Activated T-helper 2 cell treated with anti-CD3 and anti-CD28 coated beads, Interferon-gamma antibody, Interleukin-2, Interleukin-4, amounts not matched to agents 10 μg/mL and 5 μg/mL and 100 μg/mL, durations not matched to agents 14 hours and 24 hours and 36 hours (primary cell): ENCODE measurements at places on chromosomes 1 and 21. TPM values are rescaled to one million over a fixed set of nuclear protein-coding genes. Genes with fewer than 3 reads are reported as not detected.

- peak within 1 kb of the TSS; percentile 31 for H3K4me3 ChIP-seq
- peaks cover 37% of the 10 kb centered on the region for H3K4me1 ChIP-seq
- H3K27ac ChIP-seq = peak within 1 kb of the TSS; percentile 46
Measured at GRCh38 chr1:117001254-117001927, at the start of gene CD101. Gene CD101 (plus strand): TSS chr1:117001760. CDS start chr1:117001818, 58 bp downstream.

- no peak overlapping the region for H3K4me3 ChIP-seq
- no peak overlapping the region for H3K27ac ChIP-seq
- DNase-seq = no peak
- peaks cover 31% of the 10 kb centered on the region for H3K27me3 ChIP-seq
- H3K4me1 ChIP-seq = no peaks in the 10 kb centered on the region
- H3K36me3 ChIP-seq = no peaks in the 10 kb centered on the region
Measured at GRCh38 chr1:42876009-42876408, 29.6 kb downstream of the ZNF691 start.

DNA sequence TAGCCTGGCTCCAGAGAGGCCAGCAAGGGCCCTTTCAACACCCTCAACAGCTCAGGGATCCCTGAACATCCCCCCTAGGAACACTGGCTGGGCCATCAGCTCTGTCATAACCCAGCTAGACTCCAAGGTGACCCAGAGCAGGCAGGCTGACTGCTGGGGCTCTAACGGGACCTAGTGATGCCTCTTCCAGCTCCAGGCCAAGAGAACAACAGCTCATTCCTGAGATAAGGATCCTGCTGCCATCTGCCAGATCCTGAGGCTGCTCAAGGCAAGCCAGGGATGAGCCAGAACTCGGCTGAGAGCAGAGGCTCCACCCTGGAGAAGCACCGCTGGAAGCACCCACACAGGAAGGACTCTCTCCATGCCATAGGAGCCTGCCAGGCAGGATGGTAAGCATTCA lies 2.0 kb downstream of the VSIG8 start:
- H3K27ac ChIP-seq = no peak overlapping the region
- H3K27me3 ChIP-seq = peaks cover 3% of the 10 kb centered on the region
- H3K4me3 ChIP-seq = no peak overlapping the region
- H3K4me1 ChIP-seq = peaks cover 3% of the 10 kb centered on the region

DNA sequence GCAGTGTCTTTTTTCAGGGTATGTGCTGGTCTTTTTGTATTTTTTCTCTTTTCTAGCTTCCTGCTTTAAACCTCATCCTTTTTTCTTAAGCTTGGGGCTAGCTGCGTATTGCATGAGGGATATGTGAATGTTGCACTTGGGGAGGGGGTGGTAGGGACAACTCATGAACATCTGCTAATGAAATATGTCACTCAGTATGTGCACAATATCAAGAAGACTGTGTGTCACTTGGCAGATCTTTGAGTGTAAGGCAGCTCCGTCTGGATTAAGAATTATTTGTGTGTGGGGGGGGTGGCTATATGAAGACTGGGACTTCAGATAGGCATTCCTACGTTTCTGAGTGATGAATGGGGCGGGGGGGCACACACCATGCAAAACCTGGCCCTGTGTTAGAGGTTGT lies 170.4 kb upstream of the CACNA1E start:
- DNase-seq = no peak
- no peak overlapping the region for H3K4me3 ChIP-seq
- H3K4me1 ChIP-seq = peaks cover 6% of the 10 kb centered on the region
- H3K36me3 ChIP-seq = no peaks in the 10 kb centered on the region

GRCh38 chr1:156559797-156560385 lies 12.5 kb downstream of the IQGAP3 start:
- no peak for DNase-seq
- H3K27ac ChIP-seq = no peak overlapping the region
- H3K4me3 ChIP-seq = no peak overlapping the region
- H3K4me1 ChIP-seq = no peaks in the 10 kb centered on the region
- peaks cover 21% of the 10 kb centered on the region for H3K36me3 ChIP-seq
- no peaks in the 10 kb centered on the region for H3K27me3 ChIP-seq

- DNase-seq = no peak
- no peak overlapping the region for H3K4me3 ChIP-seq
- H3K36me3 ChIP-seq = no peaks in the 10 kb centered on the region
- no peaks in the 10 kb centered on the region for H3K4me1 ChIP-seq
Measured at GRCh38 chr21:37983336-37984095, 67.3 kb upstream of the KCNJ6 start.

DNA sequence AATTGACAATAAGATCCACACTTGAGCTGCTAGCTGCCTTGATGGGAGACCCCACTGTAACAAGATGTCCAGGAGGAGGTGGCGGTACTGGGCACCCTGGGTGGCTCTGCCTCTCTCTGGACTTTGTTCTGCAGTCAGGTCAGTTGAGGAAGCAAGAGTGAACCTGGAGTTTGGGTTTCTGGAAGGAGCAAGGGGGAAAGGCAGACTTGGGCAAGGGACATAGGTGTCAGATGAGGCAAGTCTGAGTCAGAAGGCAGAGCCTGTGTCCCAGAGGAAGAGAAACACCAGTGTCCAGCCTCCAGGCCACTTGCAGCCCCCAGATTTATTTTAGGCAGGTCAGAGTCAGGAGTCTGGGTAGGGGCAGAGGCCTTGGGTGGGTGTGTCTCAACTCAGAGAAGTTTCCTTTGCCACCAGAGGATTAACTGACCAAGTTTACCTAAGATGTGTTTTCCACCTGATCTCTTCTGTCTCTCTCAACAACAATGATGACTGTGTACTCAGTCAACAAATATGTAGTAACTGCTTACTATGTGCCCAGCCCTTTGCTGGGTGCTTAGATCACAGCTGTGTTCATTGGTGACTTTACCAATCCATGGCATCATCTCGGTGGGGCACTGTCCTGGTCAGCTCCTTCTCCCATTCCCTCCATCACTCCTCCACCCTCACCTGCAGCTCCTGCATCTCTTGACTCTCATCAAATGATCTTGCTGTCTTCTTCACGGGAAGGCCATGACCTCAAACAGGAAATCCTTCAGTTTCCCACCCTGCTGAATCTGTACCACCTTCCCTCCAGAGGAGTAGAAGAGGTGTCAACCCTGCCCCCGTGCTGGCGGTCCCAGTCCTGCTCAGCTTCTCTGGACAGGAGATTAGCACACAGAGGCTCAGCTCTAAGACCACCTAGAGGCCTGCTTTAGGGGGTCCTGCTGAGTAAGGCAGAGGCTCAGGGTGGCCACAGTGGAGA lies 36.6 kb downstream of the ELF3 start:
- no peak overlapping the region for H3K27ac ChIP-seq
- no peak overlapping the region for H3K4me3 ChIP-seq
- no peak for DNase-seq
- no peaks in the 10 kb centered on the region for H3K36me3 ChIP-seq

The MCOLN3 gene
- total RNA-seq = 0.46 and 0.68 TPM in 2 replicates

DNA sequence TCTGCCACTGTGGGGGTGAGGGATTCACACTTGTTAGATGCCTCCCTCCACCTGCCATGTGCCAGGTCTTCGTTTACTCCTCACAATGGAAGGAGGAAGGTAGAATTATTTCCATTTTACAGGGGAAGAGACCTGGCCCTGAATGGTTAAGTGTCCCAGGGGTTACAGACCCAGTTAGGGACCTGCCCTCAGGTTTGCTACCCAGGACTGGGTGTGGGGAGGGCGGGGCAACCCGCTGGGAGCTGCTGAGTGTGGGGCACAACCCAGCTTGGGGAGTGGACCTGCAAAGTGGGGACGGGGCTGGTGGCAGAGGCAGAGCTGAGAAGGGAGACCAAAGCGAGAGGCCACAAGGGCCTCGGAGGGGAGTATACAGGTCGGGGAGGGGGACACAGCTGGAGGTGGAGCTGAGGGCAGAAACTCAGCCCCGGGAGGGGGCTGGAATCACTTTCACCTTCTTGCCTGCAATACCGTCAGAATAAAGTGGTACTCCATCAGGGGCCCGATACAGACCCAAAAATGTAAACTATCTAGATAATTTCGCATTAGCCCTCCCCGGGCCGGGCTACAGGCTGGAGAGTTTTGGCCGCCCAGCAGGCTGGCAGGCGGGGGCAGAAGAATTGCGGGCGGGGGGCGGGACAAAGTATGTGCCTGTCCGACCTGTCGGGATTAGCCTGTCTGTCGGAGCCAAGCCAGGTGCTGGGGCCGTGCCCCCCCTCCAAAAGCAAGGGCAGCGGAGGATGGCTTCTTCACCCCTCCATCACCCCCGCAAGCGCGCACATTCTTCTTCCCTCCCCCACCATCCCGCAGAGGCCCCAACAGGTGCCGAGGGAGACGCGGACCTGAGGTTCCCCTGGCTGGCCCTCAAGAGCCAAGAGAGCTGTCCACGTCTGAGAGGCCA lies 1.4 kb downstream of the RSPO1 start:
- no peak overlapping the region for H3K4me3 ChIP-seq
- H3K27me3 ChIP-seq = peaks cover 79% of the 10 kb centered on the region
- H3K27ac ChIP-seq = no peak overlapping the region
- H3K4me1 ChIP-seq = no peaks in the 10 kb centered on the region
- no peaks in the 10 kb centered on the region for H3K36me3 ChIP-seq
- DNase-seq = no peak

- peaks cover 32% of the 10 kb centered on the region for H3K36me3 ChIP-seq
- H3K4me3 ChIP-seq = no peak overlapping the region
- H3K4me1 ChIP-seq = peaks cover 8% of the 10 kb centered on the region
- no peak for DNase-seq
- H3K27me3 ChIP-seq = no peaks in the 10 kb centered on the region
- no peak overlapping the region for H3K27ac ChIP-seq
Measured at GRCh38 chr1:12134716-12135115, 32.1 kb upstream of the TNFRSF1B start.

- H3K27ac ChIP-seq = no peak overlapping the region
- H3K27me3 ChIP-seq = no peaks in the 10 kb centered on the region
- H3K4me3 ChIP-seq = no peak overlapping the region
- DNase-seq = no peak
- H3K36me3 ChIP-seq = peaks cover 40% of the 10 kb centered on the region
- H3K4me1 ChIP-seq = no peaks in the 10 kb centered on the region
Measured at GRCh38 chr1:67004176-67004575, 49.8 kb downstream of the SLC35D1 start.

- no peaks in the 10 kb centered on the region for H3K27me3 ChIP-seq
- H3K36me3 ChIP-seq = no peaks in the 10 kb centered on the region
- H3K27ac ChIP-seq = no peak overlapping the region
- no peak overlapping the region for H3K4me3 ChIP-seq
Measured at GRCh38 chr1:43625063-43625780, 24.7 kb upstream of the KDM4A start.

DNA sequence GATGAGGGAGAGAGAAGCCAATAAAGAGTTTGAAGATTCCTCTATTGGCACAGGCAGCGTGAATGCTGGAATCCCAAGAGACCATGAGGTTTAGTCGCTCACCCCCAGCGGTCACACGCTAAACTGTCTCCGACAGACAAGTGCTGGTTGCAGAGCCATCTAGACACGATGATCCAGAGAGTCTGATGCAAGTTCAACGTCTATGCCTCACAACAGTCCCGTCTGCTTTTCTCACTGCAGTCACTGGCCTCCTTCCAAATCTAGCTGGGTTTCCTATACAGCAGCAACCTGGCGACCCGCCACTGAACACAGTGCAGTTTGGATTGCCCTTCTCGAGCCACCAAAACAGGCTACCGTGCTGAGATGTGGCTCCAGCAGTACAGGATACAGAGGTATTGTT lies 98.6 kb upstream of the KRTAP19-8 start:
- no peaks in the 10 kb centered on the region for H3K27me3 ChIP-seq
- no peak for DNase-seq
- no peak overlapping the region for H3K4me3 ChIP-seq
- no peak overlapping the region for H3K27ac ChIP-seq
- peaks cover 96% of the 10 kb centered on the region for H3K36me3 ChIP-seq
- H3K4me1 ChIP-seq = peaks cover 60% of the 10 kb centered on the region

DNA sequence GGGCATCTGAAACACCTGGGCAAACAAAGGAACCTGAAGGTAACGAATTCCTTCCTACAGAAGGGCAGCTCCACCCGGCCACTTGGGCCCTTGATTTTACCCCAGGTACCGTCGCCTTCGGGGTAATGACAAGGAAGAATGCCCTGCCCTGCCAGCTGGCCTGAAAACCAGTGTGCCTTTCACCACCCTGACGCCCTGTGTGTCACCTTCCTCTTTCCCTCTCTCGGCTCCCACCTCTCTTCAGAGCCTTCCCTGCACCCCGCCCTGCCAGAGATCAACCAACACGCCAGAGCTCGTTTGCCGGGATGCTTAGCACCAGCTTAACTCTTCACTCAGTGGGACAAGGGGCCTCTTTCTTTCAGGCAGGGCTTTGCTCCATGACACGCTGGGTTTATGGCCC lies 86.0 kb downstream of the SIM2 start:
- peaks cover 1% of the 10 kb centered on the region for H3K4me1 ChIP-seq
- H3K36me3 ChIP-seq = no peaks in the 10 kb centered on the region
- DNase-seq = no peak
- H3K27me3 ChIP-seq = no peaks in the 10 kb centered on the region

GRCh38 chr1:19456968-19457441 lies 28.3 kb downstream of the CAPZB start:
- H3K27me3 ChIP-seq = no peaks in the 10 kb centered on the region
- H3K4me1 ChIP-seq = peaks cover 68% of the 10 kb centered on the region
- peaks cover 30% of the 10 kb centered on the region for H3K36me3 ChIP-seq
- no peak for DNase-seq
- no peak overlapping the region for H3K27ac ChIP-seq
- no peak overlapping the region for H3K4me3 ChIP-seq

DNA sequence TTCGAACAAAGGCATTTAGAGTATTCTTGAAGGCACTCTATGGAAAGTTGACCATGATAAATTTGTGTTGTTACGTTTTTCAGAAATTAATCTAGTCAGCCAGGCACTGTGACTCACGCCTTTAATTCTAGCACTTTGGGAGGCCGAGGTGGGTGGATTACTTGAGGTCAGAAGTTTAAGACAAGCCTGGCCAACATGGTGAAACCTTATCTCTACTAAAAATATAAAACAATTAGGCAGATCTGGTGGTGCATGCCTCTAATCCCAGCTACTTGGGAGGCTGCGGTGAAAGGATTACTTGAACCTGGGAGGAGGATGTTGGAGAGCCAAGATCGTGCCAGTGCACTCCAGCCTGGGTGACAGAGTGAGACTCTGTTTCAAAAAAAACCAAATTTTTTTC lies 130.6 kb upstream of the BRINP3 start:
- no peak for DNase-seq
- H3K4me1 ChIP-seq = no peaks in the 10 kb centered on the region
- no peak overlapping the region for H3K27ac ChIP-seq
- no peak overlapping the region for H3K4me3 ChIP-seq

- H3K27ac ChIP-seq = no peak overlapping the region
- H3K27me3 ChIP-seq = no peaks in the 10 kb centered on the region
- H3K36me3 ChIP-seq = no peaks in the 10 kb centered on the region
- H3K4me1 ChIP-seq = no peaks in the 10 kb centered on the region
Measured at GRCh38 chr1:55868026-55868425, 652.9 kb upstream of the USP24 start.

GRCh38 chr1:81700728-81701470 lies 99.8 kb upstream of the ADGRL2 start:
- H3K36me3 ChIP-seq = no peaks in the 10 kb centered on the region
- no peak overlapping the region for H3K4me3 ChIP-seq
- no peak overlapping the region for H3K27ac ChIP-seq
- H3K27me3 ChIP-seq = no peaks in the 10 kb centered on the region
- DNase-seq = no peak
- H3K4me1 ChIP-seq = no peaks in the 10 kb centered on the region

The ANKRD65 gene
- total RNA-seq = not detected in 2 replicates
